ENCODE measurements at places on chromosomes 3 and 15. TPM values are rescaled to one million over a fixed set of nuclear protein-coding genes. Genes with fewer than 3 reads are reported as not detected.

GRCh38 chr15:51226576-51227210 is 111.7 kb downstream of the CYP19A1 start:
- H3K27me3 ChIP-seq = peaks cover 5% of the 10 kb centered on the region
- no peaks in the 10 kb centered on the region for H3K4me1 ChIP-seq
- no peak overlapping the region for H3K27ac ChIP-seq
- no peak overlapping the region for H3K4me3 ChIP-seq
- DNase-seq = no peak
- no peaks in the 10 kb centered on the region for H3K36me3 ChIP-seq

GRCh38 chr15:30962659-30963058 is 28.8 kb downstream of the MTMR10 start:
- no peak for DNase-seq
- no peak overlapping the region for H3K27ac ChIP-seq
- H3K36me3 ChIP-seq = peaks cover 65% of the 10 kb centered on the region
- peaks cover 3% of the 10 kb centered on the region for H3K4me1 ChIP-seq

DNA sequence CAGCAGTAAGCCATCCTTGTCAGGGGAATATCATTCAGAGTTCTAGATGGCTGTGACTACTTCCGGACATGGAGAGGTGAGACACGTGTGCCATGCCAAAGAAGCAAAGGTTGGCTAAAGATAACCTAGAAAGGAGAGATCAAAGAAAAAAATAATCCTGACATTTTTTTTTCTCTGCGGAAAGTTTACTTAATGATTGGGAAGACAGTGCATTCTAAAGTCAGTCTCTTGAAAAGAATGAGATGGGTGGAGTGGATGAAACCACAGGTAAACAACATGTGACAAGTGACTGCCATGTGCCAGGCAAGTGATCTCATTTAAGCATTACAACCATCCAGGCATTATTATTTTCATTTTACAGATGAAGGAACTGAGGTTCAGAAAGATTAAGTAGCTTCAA is 436.6 kb downstream of the SOX2 start:
- no peak overlapping the region for H3K4me3 ChIP-seq
- H3K36me3 ChIP-seq = no peaks in the 10 kb centered on the region
- no peaks in the 10 kb centered on the region for H3K4me1 ChIP-seq
- H3K27me3 ChIP-seq = no peaks in the 10 kb centered on the region
- H3K27ac ChIP-seq = no peak overlapping the region
- DNase-seq = no peak

GRCh38 chr3:107523289-107523538 is 452 bp downstream of the BBX start:
- peak overlapping the region; percentile 81 for H3K27ac ChIP-seq
- no peaks in the 10 kb centered on the region for H3K27me3 ChIP-seq

GRCh38 chr3:52678265-52679198 is 7.2 kb downstream of the PBRM1 start:
- H3K36me3 ChIP-seq = peaks cover 43% of the 10 kb centered on the region
- no peak overlapping the region for H3K4me3 ChIP-seq
- H3K4me1 ChIP-seq = peaks cover 2% of the 10 kb centered on the region
- no peaks in the 10 kb centered on the region for H3K27me3 ChIP-seq
- H3K27ac ChIP-seq = no peak overlapping the region
- no peak for DNase-seq

GRCh38 chr3:37183976-37184375 is 9.6 kb upstream of the LRRFIP2 start:
- H3K27ac ChIP-seq = no peak overlapping the region
- H3K36me3 ChIP-seq = peaks cover 5% of the 10 kb centered on the region
- no peaks in the 10 kb centered on the region for H3K27me3 ChIP-seq
- H3K4me1 ChIP-seq = no peaks in the 10 kb centered on the region

Gene TPRG1
- 10.8 TPM for polyA plus RNA-seq

Gene FGF12
- not detected for polyA plus RNA-seq

- no peak overlapping the region for H3K4me3 ChIP-seq
- H3K36me3 ChIP-seq = no peaks in the 10 kb centered on the region
- H3K27ac ChIP-seq = no peak overlapping the region
- H3K4me1 ChIP-seq = no peaks in the 10 kb centered on the region
- no peaks in the 10 kb centered on the region for H3K27me3 ChIP-seq
- DNase-seq = no peak
Measured at GRCh38 chr15:36601497-36601932, 22.1 kb downstream of the CDIN1 start.

- no peak overlapping the region for H3K4me3 ChIP-seq
- no peaks in the 10 kb centered on the region for H3K27me3 ChIP-seq
- no peak for DNase-seq
- no peak overlapping the region for H3K27ac ChIP-seq
Measured at GRCh38 chr3:17589888-17590287, 152.5 kb downstream of the TBC1D5 start.

DNA sequence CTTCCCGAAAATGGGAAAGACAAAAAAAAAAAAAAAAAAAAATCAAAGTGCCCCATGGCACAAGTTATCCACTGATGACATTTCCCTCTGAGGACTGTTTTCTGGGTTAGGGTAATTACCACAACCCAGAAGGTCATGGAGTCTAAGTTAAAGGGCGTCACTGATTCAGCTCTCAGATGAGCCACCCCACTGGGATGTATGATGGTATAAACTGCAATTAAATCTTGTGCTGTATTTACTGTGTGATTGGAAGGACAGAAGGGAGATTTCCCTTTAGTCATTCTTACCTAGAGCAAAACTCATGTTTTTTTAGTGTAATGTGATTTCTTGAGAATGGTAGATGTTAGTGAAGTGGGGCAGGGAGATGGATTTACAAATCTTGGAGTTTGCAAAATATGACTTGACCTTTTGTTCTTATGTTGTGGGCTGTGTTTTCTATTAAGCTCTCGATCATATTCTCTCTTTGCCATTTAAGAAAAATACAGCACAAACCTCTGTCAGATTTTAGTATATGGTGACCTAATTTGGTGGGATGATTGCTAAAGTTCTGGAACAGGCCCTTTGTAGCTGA is 244.2 kb downstream of the PTPRG start:
- H3K4me3 ChIP-seq = no peak overlapping the region
- H3K36me3 ChIP-seq = no peaks in the 10 kb centered on the region
- no peak overlapping the region for H3K27ac ChIP-seq
- H3K27me3 ChIP-seq = no peaks in the 10 kb centered on the region

Gene CCR9
- 5.6 TPM for polyA plus RNA-seq

DNA sequence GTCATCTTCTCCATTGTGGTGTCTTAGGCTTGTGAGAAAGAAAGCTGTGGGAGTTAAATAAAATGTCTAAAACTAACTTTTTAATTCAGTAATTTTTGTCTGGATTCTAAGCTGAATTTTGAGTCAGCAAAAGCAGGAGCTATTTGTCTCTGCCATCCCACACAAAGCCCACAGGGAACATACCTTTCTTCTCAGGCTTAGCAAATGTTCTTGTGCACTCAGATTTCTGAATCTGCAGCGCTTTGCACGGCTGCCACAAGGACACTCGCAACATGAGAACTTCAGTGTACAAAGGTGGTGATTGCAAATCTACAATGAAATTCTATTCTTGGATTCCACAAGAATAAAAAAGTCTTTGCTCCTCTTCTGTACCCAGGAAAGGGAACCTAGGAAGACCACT is 88.2 kb upstream of the RNF7 start:
- no peak overlapping the region for H3K4me3 ChIP-seq
- H3K36me3 ChIP-seq = no peaks in the 10 kb centered on the region
- H3K4me1 ChIP-seq = no peaks in the 10 kb centered on the region
- no peak overlapping the region for H3K27ac ChIP-seq
- no peaks in the 10 kb centered on the region for H3K27me3 ChIP-seq

Gene SPRED1
- not detected for polyA plus RNA-seq

Gene IGDCC3
- not detected for polyA plus RNA-seq

DNA sequence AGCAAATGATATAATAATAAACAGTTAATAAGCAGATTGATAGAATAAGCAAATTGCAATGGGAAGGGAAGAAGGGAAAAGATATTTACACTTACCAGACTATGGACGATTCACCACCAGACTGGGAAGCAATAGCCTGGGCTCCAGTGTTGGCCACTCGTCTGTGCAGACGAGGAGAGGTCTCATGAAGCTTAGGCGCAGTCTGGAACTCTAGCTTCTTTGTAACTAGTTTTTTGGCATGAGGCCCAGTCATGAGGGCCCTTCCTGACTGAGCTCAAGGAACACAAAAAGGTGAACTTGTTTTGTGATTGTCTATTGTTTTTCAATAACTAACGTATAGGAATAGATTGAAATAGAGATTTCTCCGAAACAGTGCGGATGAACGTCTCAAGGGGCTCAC is 63.3 kb upstream of the GATM start:
- H3K27ac ChIP-seq = no peak overlapping the region
- H3K36me3 ChIP-seq = no peaks in the 10 kb centered on the region
- H3K4me3 ChIP-seq = no peak overlapping the region
- H3K27me3 ChIP-seq = no peaks in the 10 kb centered on the region
- H3K4me1 ChIP-seq = no peaks in the 10 kb centered on the region

- no peak overlapping the region for H3K27ac ChIP-seq
- peaks cover 27% of the 10 kb centered on the region for H3K4me1 ChIP-seq
- H3K36me3 ChIP-seq = no peaks in the 10 kb centered on the region
- DNase-seq = peak; percentile 12
- peaks cover 58% of the 10 kb centered on the region for H3K27me3 ChIP-seq
Measured at GRCh38 chr3:181709537-181710279, 2.0 kb upstream of the SOX2 start.

DNA sequence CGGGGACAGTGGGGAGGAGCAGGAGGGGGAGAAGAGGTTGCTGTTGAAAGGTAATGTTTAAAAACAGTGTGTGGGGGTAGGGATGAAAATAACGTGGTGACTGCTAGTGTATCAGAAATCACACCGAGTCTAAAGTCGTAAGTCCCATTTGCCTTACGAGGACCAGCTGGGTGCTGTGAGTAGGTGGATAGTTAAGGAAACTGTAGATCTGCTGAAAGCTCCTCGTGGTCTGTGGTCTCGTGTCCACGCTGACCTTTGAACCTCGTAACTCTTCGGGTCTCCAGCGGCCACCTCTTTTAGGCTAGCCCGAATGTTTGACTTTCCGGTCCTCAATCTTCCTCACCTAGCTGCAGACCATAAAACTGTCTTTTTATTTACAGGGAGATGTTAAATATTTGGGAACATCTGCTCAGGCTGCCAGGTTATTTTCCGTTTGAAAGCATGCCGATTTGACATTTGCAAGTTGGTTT is 29.3 kb upstream of the ST3GAL6 start:
- no peak for DNase-seq
- no peaks in the 10 kb centered on the region for H3K36me3 ChIP-seq

All from CD4-positive, CD25-positive, alpha-beta regulatory T cell (primary cell).